ENCODE measurements at places on chromosomes 12 and 14.

DNA sequence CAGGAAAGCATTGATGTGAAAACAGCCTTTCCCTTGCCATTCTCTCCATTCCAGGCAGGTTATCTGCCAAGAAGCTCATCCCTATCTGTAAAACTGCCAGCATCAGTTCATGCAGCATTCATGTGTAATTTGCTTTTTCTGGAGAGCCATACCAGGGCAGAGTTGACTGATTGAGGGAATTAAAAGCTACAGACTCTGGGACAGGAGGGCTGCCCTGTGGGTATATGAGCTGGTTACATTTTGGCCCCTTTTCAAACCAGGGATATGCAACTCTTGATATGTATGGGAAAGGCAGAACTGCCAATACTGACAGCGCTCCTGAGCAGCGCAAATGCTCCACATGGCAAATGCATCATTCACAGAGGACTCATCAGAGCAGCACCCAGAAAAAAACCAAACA, 53.7 kb downstream of the SYT1 start:
- no peak for DNase-seq

- DNase-seq = no peak
Observed at GRCh38 chr14:42626986-42627385, 1020.3 kb downstream of the LRFN5 start.

GRCh38 chr14:39203659-39204606, 28.9 kb downstream of the PNN start:
- no peak for DNase-seq

DNA sequence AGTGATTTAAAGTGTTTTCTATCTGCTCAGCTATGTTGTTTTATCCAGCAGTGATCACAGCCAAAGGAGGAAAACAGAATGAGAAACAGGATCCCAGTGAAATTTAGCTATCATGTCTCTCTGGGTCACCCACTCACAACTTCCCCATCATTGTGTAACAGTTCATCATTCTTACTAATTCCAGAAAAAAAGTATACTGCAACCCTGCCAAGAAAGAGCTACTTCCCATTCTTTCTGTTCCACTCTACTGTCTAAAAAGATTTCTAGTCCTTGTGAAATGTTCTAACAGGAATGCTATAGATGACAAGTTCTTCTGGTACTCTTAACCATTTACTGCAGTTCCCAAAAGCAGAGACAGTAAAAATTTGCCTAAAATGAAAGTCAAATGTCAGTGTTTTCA, 39.2 kb upstream of the CD163 start:
- DNase-seq = no peak

DNA sequence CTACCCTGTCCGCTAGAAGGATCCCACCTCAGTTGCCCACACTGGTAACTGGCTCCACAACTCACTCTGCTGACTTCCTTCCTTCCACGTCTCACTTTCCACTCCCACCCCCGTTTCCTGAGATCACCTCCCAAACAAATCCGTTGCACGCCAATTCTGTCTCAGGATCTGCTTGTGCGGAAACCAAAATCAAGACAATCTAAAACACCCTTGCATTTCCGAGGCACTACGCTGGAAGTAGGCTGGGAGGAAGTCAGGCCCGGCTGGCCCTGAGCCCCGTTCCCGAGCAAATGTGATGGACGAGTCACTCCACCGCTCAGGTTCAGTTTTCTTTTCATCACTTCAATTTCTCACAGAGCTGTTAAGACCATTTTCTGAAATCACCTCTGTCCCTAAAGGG, 23.1 kb downstream of the ABCB9 start:
- no peak for DNase-seq

DNA sequence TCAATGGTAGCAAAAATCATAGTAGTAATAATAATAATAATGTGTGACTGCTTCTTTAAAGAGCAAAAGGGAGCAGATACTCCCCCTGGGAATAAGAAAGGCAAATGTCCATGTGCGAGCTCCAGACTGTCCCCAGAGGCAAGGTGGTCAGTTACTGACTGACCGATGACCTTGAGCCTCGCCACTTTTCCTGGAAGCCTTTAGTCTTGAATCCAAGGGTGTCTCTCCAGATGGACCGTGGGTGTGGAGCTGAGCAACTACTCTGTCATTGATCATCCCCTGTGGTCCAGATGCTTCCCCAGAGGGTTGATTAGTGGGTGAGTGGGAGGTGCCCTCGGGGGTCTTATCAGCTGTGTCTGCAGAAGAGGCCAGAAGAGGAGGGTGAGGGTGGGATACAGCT, 418.5 kb upstream of the TBX3 start:
- DNase-seq = no peak

GRCh38 chr12:51961834-51962233, 10.3 kb downstream of the ACVR1B start:
- no peak for DNase-seq

DNA sequence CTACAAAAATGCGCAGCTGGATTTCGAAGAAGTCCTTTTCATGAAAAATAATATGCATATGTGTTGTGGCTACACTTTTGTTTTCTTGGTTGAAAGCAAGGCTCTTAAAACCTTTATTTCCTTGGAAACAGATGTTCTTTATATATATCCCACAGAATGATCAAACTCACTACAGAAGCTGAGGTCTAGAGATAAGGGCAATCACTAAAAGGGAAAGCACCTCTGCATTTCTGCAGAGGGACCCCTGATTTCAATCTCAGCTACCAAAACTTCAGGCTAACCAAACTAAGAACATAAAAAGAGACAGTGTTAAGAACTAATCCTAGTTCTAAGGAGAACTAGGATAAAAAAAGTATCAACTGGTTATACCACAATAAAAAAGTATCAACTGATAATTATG, 65.4 kb upstream of the CDKL1 start:
- no peak for DNase-seq

- no peak for DNase-seq
Observed at GRCh38 chr14:53599221-53599945, 357.2 kb downstream of the BMP4 start.

- DNase-seq = no peak
Observed at GRCh38 chr14:57085801-57086200, 182.9 kb downstream of the EXOC5 start.

DNA sequence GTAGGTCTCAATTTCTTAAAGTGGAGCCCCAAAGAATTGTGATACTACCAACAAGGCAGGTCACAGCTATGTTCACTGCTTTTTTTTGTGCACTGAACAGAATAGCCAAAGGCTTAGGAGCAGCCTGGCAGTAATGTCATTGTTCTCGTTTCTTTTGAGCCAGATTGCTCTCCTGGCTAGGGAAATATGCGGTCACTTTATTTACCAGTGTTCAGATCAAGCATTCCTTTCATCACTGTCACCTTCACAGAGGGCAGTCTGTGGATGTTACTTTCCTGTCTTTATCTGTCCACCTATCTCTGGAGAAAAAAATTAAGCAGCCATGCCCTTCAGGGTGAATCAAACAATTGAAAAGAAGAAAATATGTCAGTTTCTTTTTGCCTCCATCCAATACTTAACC, 159.6 kb downstream of the BTG1 start:
- no peak for DNase-seq

DNA sequence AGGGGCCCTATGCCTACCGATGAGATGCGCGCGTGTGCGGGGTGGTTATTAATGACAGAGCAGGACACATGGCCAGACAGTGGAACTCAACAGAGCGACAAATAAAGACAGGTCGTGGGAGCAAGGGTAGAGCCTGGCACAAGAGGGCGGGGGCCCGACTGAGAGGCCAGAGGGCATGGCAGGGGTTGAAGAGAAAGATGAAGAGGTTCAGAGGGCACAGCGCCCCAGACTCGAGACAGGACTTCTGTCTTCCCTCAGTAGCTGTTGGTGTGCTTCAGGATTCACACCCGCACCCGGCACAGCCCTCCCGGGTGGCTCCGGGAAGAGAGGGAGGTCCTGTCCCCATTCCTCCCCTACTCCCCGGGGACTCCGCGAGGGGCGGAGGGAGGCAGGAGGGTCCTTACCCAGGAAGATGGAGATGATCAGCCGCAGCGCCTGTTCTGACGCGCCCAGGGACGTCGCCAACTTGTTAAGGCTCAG, 366 bp downstream of the LPCAT3 start:
- DNase-seq = peak; percentile 20

DNA sequence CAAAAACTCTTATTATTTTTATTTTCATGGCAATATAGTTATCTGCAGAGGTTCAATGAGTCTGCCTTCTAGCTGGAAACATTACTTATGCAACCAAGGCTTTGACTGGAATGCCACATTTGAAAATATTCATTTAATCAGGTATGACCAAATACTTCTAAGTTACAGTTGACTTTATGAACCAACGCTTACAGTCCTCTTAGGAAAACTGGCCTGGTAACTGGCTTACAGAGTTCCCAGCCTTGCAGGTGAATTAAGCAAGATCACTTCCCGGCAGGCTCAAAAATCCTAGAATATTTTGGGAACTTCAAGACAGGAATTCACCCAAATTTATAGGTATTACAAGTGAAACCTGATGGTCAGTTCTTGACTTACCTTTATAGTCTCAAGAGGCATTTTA, 12.3 kb downstream of the LRP6 start:
- DNase-seq = no peak

DNA sequence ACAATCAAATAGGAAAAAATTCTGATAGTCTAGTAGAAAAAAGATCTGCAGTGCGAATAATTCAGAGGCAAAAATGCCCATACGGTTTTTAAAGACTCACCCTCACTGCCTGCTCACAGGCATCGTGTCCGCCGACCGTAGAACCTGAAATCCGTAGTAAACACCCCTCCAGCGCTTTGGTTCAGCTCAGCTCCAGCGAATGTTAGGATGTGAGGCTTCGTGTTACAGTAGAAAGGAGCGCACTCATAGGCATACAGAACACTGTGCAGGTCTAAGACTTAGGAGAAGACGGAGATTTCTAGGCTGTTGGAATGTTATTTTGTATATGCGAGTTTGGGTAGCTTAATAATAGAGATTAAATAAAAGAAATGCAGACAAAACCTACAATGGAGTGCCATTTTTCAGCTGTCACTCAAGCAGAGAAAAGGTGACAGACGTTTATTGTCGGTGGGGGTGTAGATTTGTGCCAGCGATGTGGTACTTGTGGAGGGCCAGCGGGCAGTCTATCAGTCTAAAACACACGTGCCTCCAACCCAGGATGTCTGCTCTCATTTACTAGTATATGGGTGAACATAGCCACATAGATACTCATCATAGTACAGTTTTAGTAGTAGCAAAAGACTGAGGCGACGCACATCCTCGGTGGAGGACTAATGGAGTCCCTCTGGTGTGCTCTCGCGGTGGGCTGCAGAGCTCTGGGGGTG, 25.7 kb downstream of the SFSWAP start:
- DNase-seq = no peak

DNA sequence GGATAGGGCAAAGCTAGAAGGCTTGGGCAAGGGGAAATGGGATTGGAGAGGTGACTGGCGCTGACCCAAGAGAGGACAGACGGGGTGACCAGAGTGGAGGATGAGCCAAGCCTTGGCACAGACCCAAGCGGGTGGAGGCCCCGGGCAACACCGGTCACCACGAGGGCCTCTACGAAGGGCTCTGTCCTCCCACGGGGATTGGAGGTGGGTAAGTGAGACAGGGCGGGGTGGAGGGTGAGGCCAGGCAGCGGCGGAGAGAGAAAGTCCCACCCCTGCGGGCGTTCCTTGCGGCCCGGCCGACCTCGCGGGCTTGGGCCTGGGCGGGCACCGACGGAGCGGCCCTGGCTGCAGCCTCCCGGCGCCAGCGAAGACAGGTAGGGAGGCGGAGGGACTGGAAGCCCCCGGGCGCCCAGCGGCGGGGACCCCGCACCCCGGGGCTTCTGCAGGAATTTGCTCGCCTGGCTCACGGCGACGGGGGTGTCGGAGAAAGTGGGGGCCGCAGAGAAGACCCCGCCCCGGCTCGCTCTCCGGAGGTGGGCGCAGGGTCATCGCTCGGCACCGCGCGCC, at the start of gene PAPLN:
PAPLN (plus strand) TSS at position 288 of the 567 bp plus-strand sequence. CDS start 2,273 bp downstream, outside the sequence.
- DNase-seq = peak; percentile 29

DNA sequence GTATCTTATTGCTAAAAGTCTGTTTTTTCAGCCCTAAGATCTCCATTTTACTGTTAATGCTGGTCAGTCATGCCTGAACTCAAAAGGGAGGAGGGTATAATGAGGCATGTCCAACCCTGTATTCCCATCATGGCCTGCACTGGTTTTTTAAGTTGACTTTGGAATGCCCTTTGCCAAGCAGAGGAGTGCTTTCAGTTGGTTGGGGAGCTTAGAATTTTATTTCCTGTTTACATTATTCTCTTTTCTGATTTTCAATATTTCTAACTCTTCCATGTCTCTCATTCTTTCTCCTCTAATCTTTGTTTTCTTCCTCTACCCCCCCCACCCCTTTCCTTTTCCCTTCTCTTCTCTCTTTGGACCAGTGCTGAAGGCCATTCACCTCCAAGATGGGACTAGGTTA, 4.9 kb upstream of the DHRS2 start:
- no peak for DNase-seq

GRCh38 chr12:19165451-19165850, 35.9 kb downstream of the PLEKHA5 start:
- no peak for DNase-seq

GRCh38 chr14:81625343-81625742, 91.7 kb upstream of the SEL1L start:
- no peak for DNase-seq

GRCh38 chr12:103801709-103802585, 39.1 kb downstream of the NT5DC3 start:
- DNase-seq = no peak

DNA sequence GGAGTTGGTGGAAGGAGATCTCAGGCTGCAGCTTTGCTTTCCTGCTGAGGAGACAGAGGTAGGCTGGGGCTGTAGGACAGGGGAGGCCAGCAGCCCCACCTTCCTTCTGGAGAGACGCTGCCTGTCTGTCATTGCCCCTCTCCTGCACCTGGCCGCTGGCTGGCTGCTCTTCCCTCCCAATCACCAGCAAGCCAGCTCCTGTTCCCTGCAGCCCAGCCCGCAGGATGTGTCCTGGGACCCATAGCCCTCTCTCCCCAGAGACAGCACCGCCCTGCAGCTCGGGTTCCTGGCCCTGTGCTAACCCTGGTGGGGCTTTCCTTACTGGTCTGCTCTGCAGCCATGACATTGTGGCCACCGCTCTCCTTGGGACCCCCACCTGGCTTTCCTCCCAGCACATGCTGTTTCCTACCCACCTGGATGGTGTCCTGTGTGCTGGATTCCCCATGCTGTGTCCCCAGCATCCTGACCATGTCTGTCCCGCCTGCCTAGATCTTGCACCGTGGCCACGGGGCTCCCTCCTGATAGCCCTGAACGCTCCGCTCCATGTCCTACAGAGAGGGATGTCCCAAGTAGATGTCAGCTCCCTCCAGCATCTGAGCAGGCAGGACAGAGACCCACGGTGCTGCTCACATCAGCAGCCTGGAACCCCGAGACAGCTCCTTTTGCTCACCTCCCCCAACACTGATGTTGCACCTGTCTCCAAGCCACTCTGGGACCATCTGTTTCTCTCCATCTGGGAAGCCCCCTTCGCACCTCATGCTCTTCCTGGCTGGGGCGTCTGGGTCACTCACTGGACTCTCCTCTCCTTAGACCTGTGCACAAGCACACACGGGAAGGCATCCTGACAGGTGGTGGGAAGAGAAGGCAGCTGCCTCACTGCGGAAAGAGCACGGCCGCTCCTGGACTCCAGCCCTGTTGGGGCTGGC, 1.1 kb upstream of the MTA1 start:
- no peak for DNase-seq

DNA sequence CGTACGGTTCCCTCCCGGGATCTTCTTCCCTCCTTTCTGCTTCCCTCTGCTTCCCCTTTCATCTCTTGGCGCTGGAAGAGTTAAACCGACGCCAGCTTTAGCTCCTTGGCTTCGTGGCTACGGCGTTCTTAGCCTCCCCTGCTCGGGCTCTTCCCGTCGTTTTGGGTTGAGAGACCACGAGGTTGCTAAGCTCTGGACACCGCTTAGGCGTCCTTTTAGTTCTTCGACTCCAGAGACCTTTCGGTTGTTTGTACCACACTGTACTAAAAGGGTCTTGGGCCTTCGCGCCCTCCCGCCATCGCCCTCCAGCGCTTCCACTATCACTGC, 545 bp downstream of the CPSF2 start:
- no peak for DNase-seq

- no peak for DNase-seq
Observed at GRCh38 chr14:22065347-22065746, 391.7 kb upstream of the OR4E1 start.

Measured in CD4-positive, alpha-beta T cell treated with Interleukin-15 for 1 hour (primary cell).